NCI-H1048 (cell line): ENCODE measurements at places on chromosomes 2 and 18.

GRCh38 chr18:34514238-34514637 is 195.9 kb upstream of the DTNA start:
- no peak for DNase-seq

- DNase-seq, result no peak
Observed at GRCh38 chr18:56921896-56922480, 224.9 kb upstream of the BOD1L2 start.

DNA sequence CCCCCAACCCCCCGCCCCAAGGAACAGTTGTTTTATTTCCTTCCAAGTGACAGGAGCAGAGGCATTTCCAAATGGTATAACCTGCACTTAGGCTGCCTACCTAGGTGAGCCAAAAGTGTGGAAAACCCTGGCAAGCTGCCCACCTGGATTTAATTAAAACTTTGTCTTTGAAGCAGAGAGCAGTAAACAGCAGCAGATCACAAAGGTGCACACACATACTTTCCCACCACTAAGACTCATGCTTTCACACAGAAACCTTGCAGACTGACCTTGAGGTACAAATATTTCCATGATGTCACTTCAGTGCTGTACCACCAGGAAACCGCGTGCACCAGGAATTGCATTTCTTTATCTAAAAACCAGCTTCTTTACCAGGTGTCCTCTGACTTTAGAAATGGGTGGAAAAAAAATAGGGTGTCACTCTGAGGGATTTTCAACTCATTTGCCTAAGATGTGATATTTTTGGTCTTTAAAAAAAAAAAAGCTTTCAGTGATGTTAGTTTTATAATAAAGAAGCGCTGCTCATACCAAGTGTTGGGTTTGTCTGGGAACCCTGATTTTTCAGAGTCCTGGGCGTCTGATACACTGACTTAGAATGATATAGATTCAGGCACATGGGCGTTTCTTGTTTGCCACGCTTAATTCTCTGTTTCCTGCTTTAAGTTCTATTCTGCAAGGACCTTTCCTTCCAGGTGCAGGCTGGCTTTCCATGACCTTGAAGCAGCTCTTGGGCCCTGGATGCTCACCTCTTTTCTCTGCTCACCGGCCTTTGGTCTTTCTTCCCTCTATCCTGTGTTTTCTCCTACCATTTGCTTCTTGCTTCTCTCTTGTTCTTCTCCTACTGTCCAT is 70.7 kb upstream of the BCL2L11 start:
- DNase-seq, result no peak

GRCh38 chr2:218962859-218963492 is 3.5 kb downstream of the CDK5R2 start:
- peak; percentile 31 for DNase-seq

GRCh38 chr2:191790737-191791136 is 56.2 kb downstream of the CAVIN2 start:
- no peak for DNase-seq

GRCh38 chr18:77127769-77128671 is 4.6 kb downstream of the MBP start:
- peak; percentile 36 for DNase-seq

- no peak for DNase-seq
Observed at GRCh38 chr2:28137221-28137620, 246.7 kb downstream of the BABAM2 start.

- no peak for DNase-seq
Observed at GRCh38 chr2:231161877-231162329, 36.5 kb upstream of the ARMC9 start.

GRCh38 chr18:9474108-9474982 is 968 bp upstream of the RALBP1 start:
- DNase-seq, result peak; percentile 76

- DNase-seq, result no peak
Observed at GRCh38 chr2:207042841-207043240, 103.5 kb downstream of the CPO start.

GRCh38 chr18:30676053-30676480 is 366.5 kb downstream of the DSC3 start:
- DNase-seq, result no peak

DNA sequence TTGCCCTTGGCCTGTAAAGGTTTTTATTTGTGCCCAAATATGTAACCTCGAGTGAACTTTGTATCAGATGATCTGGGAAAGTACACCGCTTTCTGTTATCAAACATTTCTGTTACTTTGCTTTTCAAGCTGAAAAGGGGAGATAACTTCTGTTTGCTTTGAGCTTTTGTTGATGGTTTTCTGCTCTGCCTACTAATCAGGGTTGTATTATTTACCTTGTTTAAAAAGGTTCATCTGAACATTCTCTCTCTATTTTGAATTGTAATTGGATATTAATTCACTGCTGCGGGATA is 79.4 kb downstream of the XRCC5 start:
- no peak for DNase-seq

- no peak for DNase-seq
Observed at GRCh38 chr2:53829273-53829979, 30.3 kb downstream of the GPR75 start.

GRCh38 chr2:169009865-169010579 is 21.1 kb downstream of the ABCB11 start:
- DNase-seq, result no peak

DNA sequence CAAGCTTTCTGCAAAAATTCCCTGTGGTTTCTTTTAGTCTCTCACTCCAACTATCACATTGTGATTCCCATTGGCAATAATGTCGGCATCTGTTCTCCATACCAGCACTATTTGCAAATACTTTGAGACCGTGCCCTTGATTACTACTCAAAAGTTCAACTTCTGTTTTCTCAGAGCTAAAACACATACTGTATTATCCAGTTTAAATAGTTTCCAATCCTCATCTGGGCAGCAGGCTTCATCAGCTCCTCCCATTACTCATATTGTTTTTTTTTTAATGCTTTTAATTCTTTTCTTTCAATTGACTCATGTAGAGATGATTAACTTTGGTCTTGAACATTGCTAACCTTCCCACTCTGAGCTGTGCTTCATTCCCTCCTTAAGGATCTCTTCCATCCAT is 135.8 kb downstream of the METTL8 start:
- no peak for DNase-seq

GRCh38 chr2:179837408-179837807 is 24.0 kb downstream of the ZNF385B start:
- DNase-seq, result no peak

GRCh38 chr2:233745073-233745755 is 14.9 kb upstream of the UGT1A1 start:
- no peak for DNase-seq

DNA sequence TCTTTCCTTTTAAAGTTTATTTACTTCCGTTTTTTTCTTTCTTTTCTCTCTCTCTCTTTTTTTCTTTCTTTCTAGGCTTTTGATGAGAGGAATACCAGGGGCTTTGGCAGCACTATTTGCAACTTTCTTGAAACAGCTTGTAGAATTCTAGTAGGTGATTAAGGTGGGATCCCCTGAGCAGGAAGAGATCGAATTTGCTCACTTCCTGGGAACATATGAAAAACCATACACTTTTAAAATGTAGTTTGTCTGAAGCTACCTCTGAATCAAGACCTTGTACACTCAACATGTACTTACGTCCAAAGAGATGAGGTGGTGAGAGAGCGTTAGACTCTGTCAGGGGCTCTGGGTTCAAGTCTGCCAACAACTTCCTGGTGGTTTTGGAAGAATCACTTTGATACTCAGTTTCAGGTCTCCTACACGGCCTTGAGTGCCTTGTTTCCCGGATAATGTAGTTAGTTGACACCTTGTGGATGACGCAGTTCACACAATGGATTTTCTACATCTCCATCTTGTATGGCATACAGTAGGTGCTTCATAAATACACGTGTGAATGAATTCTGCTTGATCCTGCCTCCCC is 229.1 kb downstream of the MYCN start:
- no peak for DNase-seq

DNA sequence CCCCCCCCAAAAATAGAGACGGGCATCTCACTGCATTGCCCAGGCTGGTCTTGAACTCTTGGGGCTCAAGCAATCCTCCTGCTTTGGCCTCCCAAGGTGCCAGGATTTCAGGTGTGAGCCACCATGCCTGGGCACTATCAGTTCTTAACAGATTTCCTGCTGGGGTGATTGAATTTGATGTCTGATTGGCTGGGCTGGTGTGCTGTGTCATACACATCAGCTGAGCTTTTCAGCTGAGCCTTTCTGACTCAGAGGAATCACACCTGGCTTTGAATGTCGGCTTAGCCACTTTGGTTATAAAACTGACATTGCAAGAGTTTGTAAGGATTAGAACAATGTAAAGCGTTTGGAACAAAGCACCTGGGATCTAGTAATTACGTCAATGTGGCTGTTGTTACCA is 18.9 kb downstream of the NCAPH start:
- DNase-seq, result no peak

- DNase-seq, result no peak
Observed at GRCh38 chr2:213688133-213688532, 403.9 kb downstream of the SPAG16 start.
